Activated gamma-delta T cell treated with anti-CD3 and anti-CD28 coated beads, Interleukin-2, amount 50 U/mL, for 16 hours (primary cell): ENCODE measurements at places on chromosomes 7 and 10.

DNA sequence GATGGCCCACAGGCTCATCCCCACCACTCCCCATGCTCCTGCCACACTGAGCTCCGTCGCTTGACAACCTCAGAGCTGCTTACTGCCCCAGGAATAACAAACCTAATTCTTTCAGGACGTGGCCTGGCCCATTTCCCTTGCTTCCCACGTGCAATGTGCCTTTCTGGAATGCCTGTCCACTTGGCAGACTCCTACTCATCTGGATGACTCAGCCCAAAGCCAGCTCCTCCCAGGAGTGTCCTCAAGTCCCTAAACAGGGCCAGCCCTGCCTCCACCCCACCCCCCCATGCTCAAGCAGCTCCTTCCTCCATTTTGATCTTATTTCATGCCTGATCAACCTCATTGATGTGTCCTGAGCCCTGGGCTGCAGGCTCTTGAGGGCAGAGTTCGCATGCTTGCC lies 164.9 kb upstream of the RNF32 start:
- no peak for DNase-seq

DNA sequence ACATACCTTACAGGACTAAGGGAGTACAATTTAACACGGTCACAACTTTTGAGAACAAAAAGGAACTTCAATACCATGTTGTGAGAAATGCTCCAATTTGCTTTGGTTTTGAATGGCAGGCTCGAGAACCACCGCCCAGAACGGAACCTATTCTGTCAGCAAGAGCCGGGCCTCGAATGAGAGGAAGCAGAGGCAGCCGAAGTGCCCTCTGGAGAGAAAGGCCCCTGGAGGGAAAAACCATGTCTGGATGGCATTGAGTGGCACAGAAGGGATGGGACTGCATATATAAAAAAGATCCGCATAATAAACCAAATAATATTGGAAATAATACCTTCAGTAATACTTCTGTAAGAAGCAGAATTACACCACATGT lies 85.6 kb downstream of the CHST15 start:
- DNase-seq: no peak

DNA sequence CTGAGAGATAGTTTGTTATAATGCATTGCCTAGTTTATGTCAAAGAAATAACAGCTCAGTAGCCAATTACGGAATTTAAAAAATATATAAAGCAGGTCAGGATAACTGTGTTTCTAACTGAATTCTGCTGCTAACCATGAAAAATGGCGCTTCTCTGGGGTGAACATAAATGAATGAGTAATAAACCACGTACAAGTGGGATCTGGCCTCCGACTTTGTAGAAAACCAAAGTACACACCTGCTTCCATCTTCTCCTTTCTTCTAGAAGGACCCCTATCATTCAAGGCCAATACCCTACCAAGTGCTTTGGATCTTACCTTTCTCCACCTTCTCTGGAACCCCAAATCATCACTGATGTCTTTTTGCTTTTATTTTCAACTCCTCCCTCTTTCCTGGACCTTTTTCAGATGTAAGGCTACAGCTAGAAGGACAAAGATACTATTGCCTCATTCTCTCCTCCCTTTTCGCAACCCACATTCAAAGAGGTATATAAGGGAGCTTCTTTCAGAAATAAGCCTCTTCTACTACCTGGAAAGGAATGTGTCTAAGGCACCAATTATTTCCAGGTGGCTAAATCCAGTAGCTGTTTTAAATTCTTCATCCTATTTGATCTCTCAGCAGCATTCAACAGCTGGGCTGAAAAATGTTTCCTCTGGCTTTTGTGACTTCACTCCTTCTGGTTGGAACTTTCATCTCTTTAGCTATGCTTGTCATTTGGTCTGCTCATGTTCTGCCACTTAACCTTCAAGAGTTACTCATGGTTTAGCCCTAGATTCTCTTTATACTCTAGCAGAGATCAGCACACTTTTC lies 37.7 kb downstream of the NAMPT start:
- no peak for DNase-seq

GRCh38 chr10:26855186-26855585 lies 5.6 kb downstream of the ABI1 start:
- DNase-seq: no peak

GRCh38 chr7:136502162-136502561 lies 366.3 kb upstream of the CHRM2 start:
- no peak for DNase-seq

- DNase-seq: no peak
These were observed 24.2 kb upstream of the PCBD1 start for GRCh38 chr10:70912556-70912955.

- no peak for DNase-seq
These were observed 3.5 kb downstream of the DGKB start for GRCh38 chr7:14899030-14899429.

DNA sequence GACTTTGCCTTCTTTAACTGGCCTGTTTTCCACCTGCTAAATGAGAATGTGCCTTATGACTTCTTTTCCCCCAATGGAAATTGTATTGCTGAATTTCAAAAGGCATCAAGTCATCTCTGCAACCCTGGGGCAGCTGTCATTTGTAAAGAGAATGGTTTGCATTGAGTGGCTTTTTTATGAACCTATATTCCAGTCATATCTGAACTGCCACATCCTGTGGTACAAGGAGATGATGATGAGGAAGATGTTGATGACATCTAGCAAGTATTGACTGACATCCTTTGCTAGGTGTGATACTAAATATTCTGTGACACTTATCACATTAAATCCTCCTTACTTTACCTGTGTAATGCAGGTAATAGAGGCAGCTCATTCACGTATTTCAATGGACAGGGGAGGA lies 88.3 kb upstream of the KIAA1217 start:
- no peak for DNase-seq

GRCh38 chr7:88772776-88773175 lies 13.3 kb downstream of the ZNF804B start:
- no peak for DNase-seq

GRCh38 chr7:117946151-117946633 lies 73.0 kb upstream of the CTTNBP2 start:
- no peak for DNase-seq

GRCh38 chr10:6507311-6507710 lies 72.8 kb downstream of the PRKCQ start:
- DNase-seq: no peak

DNA sequence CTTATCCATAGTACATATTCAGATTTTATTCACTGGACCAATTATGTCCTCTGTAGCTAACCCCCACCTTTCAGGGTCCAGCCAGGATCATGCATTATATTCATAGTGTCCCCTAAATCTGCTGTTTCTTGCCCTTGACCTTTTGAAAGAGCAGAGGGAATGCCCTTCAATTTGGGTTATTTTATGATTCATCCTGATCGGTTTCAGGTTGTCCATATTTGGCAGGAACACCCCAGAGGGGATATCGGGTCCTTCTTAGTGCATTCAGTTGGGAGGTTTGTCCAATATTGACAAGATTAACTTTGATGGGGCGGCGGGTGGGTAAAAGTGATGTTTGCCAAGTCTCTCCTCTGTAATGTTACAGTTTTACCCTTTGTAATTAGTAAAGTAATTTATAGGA lies 60.9 kb downstream of the SHH start:
- no peak for DNase-seq

DNA sequence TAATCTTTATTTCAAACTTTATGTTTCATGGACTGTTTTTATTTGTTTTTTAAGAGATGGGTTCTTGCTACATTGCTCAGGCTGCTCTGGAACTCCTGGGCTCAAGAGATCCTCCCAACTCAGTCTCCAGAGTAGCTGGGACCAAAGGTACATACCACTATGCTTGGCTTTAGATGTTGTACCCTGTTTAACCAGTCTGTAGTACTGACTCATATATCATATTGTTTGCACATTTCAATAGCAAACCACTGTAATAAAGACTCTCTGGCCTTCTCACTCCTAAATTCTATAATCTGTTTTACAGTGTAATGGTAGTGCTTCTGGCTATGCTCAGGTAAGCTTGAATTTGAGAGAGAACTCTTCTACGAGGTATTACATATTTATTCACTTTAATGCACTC lies 413.6 kb upstream of the PCDH15 start:
- DNase-seq: no peak

DNA sequence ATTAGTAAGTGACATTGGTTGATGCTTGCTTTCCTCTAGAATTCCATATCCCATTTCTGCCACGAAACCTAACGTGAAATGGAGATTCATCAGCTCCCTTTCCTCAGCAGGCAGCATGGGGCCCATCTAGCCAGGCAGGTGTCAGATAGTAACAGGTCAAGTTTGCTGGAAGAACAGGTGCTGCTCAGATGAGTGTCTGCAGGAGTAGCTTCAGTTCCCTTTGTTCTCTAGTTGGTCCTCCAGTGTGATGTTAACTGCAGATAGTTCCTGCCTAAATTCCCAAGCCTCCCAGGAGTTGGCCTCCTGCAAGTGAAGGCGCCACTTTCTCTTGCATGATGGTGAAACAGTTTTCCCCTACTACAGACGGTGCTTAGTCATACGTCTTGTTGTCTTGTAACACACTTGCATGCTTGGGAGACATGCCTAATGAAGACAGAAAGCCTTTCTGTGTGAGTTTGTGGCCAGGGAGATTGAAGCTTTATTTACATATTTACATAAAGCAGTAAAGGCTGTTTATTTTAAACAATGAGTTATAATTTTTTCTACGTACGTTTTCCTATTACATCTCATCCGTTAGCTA lies 175.4 kb downstream of the CHN2 start:
- DNase-seq: no peak

- no peak for DNase-seq
These were observed 30.7 kb upstream of the ZNF467 start for GRCh38 chr7:149804106-149804505.

DNA sequence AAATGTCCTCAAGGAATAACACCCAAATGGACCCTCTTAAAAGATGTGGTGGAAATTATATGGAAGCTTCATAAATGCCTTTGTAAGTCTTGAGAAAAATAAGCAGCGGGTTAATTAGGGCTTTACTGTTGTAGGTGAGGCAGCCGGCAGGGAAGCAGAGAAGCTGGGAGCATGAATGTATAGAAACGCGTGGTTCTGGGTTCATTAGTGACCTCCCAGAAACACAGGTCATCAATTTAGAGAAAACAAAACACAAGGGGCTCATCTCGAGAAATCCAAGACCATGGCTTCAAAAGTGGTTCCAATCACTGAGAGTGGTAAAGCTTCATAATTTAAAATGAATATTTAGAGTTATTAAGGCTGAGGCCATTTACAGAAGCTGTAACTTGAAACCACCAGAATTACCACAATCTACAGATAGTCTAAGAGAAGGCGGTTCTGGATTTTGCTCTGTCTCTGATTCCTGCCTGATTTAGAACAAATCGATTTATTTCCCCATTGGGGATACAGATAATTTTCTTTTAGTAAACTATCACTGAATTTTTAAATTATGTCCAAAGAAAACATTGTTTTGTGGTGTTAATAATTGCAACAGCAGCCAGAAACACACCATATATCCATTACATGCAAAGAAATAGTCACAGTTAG lies 20.7 kb downstream of the GARIN1A start:
- no peak for DNase-seq

DNA sequence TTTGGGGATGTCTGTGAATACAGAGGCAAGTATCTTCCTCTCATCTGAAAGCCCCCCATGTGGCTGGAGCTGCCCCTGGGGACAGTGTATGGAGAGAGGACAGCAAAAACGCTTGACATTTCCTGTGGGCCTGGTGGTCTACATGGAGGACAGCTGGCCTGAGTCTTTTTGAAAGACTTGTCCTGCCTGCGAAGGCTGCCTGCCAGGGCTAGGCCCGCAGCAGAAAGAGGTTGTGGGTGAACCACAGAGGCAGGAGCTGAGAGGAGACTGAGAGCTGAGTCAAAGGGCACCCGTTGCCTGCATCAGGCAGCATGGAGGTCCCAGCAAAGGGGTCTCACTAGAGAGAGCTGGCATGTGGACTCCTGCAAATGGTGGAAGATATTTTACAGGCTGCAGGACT lies 66.4 kb downstream of the KAT6B start:
- DNase-seq: no peak

GRCh38 chr7:36034020-36034419 lies 119.0 kb upstream of the EEPD1 start:
- DNase-seq: no peak

DNA sequence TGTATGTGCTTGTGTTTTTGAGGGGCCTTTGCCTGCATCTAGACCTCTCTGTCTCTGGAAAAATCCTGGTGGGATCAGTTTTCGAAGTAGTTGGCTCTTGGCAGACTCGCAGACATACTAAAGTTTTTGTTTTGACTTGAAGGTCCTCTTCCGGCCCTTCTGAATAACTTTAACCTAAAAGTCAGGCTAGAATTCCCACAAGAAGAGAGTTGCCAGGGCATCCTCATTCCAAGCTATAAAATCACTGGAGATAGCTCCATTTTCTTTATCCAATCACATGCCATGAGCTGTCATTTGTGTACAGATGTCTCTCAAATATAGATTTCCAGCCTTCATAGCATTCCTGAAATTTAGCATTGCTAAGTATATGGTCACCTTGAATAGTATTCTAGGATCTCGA lies 967.8 kb downstream of the LRMDA start:
- DNase-seq: no peak

- no peak for DNase-seq
These were observed 25.3 kb downstream of the DENND11 start for GRCh38 chr7:141676618-141677017.

DNA sequence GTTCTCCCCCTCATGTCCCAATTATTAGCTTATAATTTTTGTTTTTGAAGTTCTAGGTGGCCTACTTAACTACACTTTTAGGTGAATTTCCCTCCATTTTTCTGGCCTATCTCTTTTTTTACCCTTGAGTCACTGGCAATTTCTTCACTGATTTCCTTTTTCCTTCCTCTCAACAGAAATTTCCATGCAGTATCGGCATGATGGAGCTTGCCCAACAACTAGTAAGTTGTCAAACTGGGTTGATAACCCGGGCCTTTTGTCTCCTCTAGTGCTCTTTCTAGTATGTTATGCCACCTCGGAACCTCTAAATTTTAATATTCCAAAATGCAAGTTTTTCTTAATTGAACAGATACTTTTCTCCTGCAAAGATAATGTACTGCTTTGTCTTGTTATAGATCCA lies 147.1 kb downstream of the MLLT10 start:
- no peak for DNase-seq

GRCh38 chr10:35578618-35578956 lies 26.6 kb upstream of the GJD4 start:
- DNase-seq: no peak

DNA sequence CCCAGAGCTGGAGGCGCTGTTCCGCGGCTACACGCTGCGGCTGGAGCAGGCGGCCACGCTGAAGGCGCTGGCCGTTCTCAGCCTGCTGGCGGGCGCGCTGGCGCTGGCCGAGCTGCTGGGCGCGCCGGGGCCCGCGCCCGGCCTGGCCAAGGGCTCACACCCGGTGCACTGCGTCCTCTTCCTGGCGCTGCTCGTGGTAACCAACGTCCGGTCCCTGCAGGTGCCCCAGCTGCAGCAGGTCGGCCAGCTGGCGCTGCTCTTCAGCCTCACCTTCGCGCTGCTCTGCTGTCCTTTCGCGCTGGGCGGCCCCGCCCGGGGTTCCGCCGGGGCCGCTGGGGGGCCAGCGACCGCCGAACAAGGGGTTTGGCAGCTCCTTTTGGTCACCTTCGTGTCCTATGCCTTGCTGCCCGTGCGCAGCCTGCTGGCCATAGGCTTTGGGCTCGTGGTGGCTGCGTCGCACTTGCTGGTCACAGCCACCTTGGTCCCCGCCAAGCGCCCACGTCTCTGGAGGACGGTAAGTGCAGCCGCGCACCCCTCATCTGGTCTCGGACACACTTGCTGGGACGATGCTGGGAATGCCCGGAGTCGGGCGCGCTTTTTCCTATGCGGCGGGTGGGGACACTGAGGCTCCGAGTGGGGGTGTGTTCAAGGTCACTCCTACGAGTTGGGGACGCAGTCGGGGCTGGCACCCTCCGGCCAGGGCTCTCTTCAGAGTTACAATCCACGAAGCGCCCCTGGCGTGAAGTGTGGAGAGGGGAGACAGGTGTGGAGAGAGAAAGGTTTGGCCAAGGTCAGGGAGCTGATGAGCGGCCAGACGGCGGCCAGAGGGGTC lies 717 bp downstream of the ADCY1 start:
- DNase-seq: no peak
